HuH-7 (cell line): ENCODE measurements at places on chromosomes 2 and 18.

GRCh38 chr2:176082525-176082823 is 1.3 kb downstream of the EVX2 start:
- no peak for DNase-seq

- no peak for DNase-seq
Observed at GRCh38 chr2:43225093-43225787, 1.2 kb downstream of the ZFP36L2 start.

DNA sequence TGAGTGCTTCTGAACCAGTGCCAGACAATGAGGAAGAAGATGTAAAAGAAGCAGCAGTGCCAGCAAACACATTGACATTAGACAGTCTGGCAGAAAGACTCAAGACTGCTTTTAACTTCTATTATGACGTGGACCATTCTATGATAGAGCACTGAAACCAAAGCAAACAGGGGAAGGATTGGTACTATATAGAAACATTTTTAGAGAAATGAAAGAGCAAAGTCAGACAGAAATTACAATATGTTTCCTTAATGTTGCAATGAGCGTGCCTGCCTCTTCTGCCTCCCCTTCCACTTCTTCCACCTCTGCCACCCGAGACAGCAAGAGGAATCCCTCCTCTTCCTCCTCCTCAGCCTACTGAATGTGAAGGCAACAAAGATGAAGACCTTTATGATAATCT is 39.7 kb downstream of the DHX57 start:
- no peak for DNase-seq

DNA sequence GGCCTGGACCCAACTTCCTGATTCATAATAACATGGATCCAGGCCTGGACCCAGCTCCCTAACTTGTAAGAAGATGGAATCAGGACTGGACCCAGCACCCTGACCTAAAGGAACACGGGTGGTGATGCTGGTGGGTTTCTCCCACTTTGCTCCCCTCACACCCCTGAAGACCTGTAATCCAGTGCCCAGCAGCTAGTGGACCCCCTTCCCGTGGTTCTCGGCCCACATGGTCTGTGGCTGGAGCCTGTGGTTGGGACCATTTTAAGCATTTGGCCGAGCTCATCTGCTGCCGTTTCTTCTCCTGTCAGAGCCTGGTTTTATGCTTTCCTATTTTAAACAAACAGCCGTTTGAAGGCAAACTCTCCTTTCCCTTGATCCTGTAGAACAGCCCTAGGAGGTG is 232.8 kb downstream of the EIPR1 start:
- DNase-seq = no peak

- no peak for DNase-seq
Observed at GRCh38 chr2:112947374-112947773, 30.4 kb upstream of the IL36G start.

DNA sequence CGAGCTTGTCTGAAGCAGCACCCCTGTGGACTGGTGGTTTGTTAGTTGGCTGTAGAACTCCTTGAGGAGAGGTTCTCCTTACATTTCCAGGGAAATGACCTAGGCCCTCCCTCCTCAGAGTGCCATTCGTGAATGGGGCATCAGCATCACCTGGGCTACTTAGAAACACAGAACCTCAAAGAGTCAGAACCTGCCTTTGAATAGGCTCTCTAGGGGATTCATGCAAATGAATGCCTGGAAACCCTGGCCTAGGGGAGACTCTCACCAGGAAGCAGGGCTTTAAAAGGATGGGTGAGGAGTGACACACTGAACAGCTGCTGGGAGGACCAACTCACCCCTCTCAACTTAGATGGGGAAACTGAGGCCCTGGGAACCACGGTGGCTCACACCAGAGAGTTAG is 2.1 kb upstream of the MOCOS start:
- no peak for DNase-seq

DNA sequence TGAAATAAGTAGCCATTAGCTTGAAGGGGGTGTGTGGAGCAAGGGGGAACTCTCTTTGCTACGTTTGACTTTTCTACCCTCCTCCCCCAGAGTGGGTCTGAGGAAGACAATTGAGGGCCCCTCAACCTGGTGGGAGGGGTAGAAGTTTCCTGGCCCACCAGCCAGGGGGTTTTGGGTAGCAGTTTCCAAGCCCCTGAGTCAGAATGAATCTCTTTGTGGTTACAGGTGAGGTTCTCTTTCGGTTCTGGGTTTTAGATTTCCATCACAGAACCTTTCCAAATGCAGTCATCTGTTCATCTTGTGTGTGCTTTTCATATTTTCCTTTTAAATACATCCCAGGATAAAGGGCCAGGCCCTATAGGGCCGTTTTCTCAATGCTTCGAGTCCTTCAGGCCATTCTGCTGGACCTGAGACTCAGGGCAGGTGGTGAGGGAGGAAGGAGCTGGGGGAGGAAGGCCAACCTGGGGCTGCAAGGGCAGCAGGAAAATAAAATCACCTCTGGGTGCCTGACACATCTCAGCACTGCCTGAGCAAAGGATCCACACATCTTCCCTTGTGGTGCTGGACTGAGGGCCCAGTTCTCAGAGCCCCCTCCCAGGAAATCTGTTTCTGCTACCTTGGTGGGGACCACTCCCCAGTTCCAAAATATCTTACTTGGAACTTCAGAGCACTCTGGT is 4.7 kb downstream of the LBH start:
- DNase-seq = no peak

DNA sequence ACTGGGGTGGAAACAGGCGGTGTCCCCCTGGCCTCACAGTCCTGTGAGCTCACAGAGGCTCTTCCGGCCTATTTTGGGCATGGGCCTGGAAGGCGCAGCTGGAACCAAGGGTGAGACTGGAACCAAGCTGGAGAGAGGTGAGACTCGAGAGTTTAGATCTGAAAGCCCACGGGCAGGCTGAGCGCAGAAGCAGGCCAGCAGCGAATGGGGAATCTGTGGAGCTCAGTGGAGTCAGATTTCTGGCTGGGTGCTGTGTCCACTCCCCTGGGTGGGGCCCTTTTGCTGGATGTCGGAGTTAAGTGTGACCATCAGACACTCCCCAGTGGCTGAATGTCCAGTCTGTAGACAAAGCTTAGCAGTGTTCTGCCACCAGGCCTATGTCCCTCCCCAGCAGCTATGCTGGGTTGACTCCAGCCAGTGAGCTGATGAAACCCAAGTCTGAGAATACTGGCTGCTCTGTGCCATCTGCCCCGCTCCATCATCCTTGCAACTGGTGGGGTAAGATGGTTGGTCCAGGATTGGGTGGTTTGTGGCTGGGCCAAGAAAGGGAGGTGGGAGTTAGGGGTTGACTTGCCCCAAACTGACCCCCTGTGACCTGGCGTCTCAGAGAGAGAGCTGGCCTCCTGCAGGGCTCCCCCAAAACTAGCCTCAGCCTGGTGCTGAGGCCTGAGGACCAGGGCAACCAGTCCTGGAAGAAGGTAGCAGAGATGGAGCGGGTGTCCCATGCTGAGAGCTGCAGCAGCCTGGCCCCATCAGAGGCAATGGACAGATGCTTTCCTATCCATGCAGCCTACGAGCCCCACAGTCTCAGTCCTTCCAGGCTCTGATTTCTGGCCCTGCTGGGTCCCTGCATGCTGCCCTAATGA is 34.4 kb downstream of the CYP26B1 start:
- DNase-seq = no peak

DNA sequence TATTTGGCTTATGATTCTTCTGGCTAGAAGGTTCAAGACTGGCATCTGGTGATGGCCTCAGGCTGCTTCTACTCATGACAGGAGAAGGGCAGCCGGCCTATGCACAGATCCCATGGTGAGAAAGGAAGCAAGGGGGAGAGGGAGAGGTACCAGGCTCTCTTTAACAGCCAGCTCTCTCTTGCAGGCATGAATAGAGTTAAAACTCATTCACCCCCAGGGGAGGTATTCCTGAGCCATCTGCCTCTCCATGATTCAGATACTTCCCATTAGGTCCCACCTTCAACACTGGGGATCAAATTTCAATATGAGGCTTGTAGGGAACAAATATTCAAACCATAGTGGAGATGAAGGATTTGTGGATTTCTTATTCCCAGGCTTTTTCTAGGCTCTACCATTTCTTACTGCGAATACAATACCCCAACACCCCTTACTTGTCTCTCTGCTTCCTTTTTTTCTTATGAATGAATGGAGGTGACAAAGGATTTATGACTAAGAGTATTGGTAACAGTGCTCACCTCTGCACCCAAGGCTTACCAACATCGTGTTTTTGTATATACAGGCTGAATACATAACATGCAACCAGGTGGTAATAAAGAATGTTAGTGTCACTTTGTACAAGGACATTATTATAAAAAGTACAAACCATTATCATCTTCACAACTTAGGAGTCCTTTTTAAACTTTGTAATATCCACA is 454.6 kb upstream of the TRIB2 start:
- DNase-seq = no peak

DNA sequence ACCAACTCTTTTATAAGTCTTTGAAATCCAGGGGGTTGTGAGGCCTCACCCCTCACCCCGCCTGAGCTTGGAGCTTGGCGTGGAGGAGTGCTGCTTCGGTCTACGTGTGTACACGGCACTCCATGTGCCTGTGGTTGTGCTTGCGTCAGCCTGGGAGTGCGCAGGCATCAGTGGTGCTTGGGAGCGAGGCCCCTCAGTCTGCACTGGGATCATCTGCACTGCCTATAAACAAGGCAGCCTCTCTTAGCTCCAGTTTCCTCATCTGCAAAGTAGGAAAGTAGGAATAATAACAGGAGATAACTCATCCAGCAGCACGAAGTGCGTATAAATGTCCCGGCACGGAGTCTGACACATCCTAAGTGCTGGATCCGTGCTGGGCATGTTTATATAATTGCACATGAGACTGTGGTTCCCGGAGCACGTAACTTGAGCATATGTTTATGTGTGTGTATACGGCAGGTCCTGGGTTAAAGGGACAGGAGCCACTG is 1.2 kb downstream of the GYPC start:
- no peak for DNase-seq

DNA sequence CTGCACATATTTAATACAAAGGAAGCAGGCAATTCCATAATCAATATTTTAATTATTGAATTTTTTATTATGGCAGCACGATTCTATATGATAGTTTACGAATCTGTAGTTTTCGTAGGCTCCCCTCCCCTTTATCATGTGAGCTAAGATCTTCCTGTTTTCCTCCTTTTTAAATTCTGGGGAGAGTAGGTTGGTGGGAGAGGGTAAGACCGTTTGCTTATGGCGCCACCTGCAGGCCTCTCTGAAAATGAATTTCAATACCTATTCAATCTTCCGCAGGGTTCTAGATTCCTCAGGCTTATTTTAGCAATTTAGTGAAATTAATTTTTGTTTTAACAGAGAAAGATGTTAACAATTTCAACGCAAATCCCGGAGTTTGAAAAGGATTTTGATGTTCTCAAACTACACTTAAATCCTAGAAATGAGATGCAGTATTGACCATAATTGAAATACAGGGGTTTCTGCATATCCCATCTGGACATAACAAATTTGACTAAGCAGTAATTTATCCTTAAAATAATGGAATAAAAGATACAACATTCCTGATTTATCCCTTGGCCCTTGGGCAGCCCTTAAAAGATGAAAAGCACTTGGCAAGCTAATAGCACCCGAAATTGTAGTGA is 12.8 kb upstream of the GBX2 start:
- peak; percentile 85 for DNase-seq

GRCh38 chr18:73987247-73987980 is 160.2 kb downstream of the FBXO15 start:
- DNase-seq = no peak

- no peak for DNase-seq
Observed at GRCh38 chr2:217983276-217984233, 19.2 kb downstream of the TNS1 start.

GRCh38 chr2:206488623-206489022 is 45.3 kb downstream of the ADAM23 start:
- DNase-seq = no peak

- no peak for DNase-seq
Observed at GRCh38 chr2:161076936-161077335, 83.3 kb upstream of the TANK start.

- DNase-seq = no peak
Observed at GRCh38 chr2:195489101-195489500, 167.9 kb upstream of the SLC39A10 start.

DNA sequence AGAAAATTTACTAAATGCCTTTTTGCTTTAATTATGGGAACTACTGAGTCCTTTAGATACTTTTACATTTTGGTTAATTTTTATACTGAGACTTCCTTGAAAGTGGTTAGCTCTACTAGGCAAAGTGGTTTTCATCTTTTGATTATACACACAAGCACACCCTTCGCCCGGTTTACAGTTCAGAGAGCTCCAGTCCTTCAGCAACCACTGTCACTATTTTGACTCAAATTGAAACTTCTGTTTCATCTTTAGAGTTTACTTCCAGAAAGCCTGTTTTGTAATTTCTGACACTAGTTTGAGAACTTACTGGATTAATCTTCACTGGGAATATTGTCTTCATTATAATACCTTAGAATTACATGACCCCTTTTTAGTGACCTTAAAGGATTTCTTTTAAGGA is 140.3 kb upstream of the FOSL2 start:
- no peak for DNase-seq

DNA sequence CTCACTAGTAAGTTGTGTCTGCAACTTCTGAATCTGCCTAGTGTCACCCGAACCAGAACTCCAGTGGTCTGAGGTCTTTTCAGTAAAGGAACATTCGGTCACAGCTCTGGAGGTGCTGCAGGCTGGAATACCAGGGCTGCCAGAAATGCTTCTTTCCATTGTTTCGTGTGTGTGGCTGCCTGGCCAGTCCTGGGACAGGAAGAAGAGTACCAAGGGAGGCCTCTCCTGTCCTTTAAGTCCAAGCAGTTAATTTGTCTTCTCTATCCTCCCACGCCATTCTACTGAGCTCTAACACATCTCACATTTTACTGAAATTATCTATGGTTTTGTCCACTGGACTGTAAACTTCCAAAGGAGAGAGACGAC is 196.0 kb downstream of the LNPK start:
- DNase-seq = no peak

- DNase-seq = no peak
Observed at GRCh38 chr18:653512-653911, 3.9 kb upstream of the TYMS start.

DNA sequence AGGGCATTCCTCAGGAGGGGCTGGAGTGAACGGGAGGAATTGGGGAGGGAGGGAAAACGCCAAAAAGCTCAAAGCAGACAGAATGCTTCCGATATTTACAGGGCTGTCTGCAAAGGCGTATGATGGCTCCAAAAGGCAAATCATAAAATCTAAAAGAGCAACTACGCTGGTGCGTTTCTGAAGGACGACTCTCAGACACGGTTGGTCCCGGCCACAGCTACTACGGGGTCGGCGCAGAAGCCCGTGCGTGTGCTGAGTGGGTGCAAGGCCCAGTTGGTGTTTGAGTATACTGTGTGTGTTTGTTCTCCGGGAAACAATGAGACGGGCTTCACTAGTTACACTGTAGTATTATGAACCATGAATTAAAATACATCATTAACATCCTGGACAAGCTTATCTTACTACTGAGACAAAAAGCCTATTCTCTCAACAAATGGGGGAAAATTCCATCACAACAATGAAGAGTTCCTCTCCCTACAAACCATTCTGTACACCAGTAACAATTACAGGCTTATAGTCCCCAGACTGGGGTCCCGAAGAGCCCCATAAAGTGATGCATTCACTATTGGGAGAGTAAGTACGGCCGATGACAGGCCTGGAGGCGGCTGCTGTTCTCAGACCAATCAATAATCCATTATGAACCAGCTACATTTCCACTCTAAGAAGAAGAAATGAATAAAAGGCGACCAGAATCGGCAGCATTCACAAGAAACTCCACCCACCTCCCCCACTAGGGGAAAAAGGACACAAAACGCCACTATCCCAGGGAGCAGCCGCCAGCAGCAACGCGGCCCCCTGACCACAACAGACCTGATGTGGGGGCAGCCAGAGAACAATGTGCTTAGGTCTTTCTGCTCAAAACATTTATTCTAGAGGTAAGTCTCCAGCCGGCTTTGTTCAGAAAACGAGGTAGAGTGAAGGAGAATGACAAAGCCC is 43.4 kb downstream of the ZNF516 start:
- DNase-seq = no peak

GRCh38 chr2:234421-234820 is 29.4 kb downstream of the SH3YL1 start:
- no peak for DNase-seq
